Stimulated activated CD4-positive, alpha-beta T cell treated with anti-CD3 and anti-CD28 coated beads, Interleukin-2, amount 100 ng/mL, for 4 hours (primary cell): ENCODE measurements at places on chromosomes 3 and 15.

- no peak for DNase-seq
Measured at GRCh38 chr3:94483403-94483802, 420.5 kb downstream of the NSUN3 start.

GRCh38 chr15:61558172-61559136, 329.4 kb upstream of the RORA start:
- DNase-seq = no peak

DNA sequence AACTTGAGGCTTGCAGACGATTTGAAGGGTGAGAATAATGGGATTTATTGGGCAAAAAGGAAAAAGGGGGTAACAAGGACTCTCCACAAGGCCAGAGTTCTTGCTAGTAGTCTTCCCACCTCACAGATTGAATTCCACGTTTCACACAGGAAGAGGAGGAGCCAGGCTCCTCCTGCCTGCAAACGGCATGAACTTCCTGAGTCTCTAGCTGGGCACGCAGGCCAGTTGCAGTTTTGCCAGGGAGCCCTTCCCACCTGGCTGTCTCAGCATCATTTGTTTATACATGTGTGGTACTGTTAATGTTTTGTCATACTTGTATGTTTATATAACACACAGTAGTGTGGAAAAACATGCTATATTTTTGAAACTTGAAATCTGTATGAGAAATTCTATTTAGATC, 155.0 kb downstream of the NLGN1 start:
- no peak for DNase-seq

DNA sequence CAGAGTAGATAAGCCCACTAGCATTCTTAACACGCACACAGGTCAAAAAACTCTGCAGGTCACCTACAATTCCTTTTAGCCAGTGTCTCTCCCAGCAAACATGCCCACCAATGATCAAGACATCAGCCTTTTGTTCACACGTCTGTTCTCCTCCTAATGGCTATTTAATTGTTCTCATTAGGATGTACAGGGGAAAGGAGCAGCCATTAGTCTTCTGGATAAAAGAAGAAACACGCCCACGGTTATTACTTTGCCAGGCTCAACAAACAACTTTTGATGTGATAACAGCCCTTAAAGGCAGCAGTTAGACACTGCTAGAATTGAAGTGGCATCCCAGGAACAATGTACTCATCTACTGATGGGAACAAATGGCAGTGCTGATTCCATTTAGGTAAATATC, 108.8 kb downstream of the NTRK3 start:
- no peak for DNase-seq

- peak; percentile 9 for DNase-seq
Measured at GRCh38 chr15:58269455-58270414, 131.6 kb downstream of the AQP9 start.

GRCh38 chr3:121757087-121757811, 7.7 kb upstream of the GOLGB1 start:
- DNase-seq = no peak

GRCh38 chr3:13195374-13195773, 122.1 kb upstream of the IQSEC1 start:
- no peak for DNase-seq

- DNase-seq = no peak
Measured at GRCh38 chr3:8445861-8446260, 55.8 kb upstream of the LMCD1 start.

- no peak for DNase-seq
Measured at GRCh38 chr15:64633332-64633731, 142.1 kb downstream of the RBPMS2 start.

GRCh38 chr3:122578069-122578740, 755 bp downstream of the PARP15 start:
- DNase-seq = no peak

DNA sequence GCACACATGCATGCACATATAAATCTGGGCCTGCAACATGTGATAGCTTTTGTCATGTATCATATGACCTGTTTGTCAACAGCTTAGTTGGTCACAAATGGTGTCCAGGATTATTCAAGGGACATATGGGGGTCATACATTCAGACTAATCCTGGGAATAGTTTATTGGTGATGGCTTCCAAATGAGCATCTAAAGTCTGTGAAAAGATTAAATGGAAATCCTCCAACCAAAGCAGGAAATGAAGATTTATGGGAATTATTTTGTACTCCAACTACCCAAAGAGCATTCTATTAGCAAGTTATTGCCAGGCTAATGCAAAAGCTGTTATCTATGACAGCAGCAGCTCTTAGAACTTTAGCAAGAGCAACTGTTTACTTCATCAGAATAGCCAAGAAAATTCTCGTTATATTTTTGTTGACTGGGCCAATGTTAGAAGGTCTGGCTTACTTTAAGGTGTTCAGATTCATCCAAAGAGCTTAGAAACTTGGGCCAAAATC, 7.1 kb downstream of the FSTL1 start:
- no peak for DNase-seq

- no peak for DNase-seq
Measured at GRCh38 chr3:112115161-112115739, 17.8 kb downstream of the GCSAM start.

- DNase-seq = no peak
Measured at GRCh38 chr3:150870406-150870805, 34.8 kb downstream of the MINDY4B start.

DNA sequence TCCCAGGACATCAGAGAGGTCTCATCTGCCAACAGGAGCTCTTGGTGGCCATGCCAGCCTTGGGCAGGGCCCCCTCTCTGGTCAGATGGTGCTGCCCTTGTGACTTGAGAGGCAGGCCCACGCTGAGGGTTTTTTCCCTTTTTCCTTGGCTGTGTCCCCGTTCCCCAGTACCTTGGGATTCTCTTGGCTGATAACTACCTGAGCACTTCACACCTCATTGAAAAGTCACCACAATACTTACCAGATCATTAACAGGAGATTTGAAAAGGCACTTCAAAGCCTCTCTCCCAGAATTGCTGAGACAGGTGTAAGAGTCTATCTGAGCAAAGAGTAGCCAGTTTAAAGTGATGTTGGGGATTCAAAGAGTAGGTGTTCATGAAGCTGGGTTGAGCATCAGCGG, 15.1 kb upstream of the TMEM158 start:
- DNase-seq = no peak

DNA sequence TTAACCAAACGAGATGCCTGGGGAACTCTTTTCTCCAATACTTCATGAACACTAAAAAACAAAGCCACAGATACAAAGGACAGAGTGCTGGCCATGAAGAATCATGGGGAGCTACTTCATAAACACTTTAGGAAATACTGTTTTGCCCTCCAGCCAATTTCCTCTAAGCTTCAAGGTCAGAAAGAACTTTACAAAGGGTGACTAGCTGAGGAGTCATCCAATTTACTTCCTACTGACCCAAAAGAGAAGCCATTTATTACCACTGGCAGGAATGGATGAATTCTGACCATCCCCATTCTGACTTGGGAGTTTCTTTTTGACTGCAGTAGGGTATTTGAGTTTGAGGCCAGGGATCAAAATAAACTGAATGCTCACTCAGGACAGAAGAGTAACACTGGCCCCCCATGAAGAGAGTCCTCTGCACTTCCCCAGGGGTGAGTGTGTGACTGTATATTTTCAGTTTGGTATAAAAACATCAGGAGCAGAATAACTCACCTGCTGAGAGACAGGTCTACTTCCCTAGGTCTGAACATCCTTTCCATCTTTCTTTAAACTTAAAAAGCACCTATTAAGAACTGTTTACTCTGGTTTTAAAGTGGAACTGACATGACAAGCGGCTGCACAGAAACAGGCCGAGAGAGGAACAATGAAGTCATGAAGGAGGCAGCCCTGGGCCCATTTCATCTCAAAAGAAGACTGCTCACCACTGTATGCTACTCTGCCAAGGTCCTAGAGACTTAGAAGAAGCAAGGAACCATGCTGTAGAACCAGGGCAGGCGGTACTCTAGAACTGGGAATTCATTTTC, 203.6 kb downstream of the TNIK start:
- no peak for DNase-seq

GRCh38 chr15:82047453-82048400, 1.9 kb upstream of the MEX3B start:
- no peak for DNase-seq

DNA sequence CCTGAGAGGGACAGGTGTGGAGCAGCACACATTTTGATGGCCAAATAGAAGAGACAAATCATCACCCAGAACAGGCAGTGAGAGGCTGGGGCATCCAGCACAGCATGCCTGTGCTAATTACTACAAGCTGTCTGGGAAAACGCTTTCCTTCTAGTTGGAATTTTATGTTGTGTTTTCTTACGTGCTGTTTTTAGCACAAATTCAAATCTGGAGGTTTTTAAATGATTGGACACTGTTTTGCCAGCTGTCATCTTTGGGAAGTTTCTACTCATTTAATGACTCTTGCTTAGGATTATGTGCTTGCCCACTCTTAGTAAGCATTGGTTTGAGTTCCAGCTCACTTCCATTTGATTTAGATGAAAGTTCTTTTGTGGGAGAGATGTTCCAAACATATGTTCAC, 43.5 kb downstream of the EAF1 start:
- no peak for DNase-seq

DNA sequence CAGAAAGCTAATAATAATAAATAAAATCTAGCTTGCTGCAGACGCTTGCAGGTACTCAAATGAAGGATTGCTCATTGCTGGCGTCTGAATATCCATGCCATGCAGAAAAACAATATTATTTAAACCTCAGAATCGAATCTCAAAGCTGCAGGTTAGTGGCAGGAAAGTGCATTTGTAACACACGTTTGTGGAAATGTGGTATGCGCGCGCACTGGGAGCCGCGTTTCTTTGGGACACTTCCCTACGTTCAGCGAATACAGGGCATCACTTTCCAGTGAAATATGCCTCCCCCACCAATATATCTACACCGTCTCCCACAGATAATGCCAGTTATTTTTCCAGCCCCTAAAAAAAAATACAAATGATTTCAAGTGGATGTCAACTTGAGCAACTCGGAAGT, 37.1 kb downstream of the ZIC4 start:
- DNase-seq = no peak

GRCh38 chr3:155391551-155391958, 98.1 kb upstream of the STRIT1 start:
- DNase-seq = no peak

GRCh38 chr15:52652984-52653383, 26.2 kb downstream of the ATOSA start:
- no peak for DNase-seq

- no peak for DNase-seq
Measured at GRCh38 chr3:96863129-96863740, 48.8 kb downstream of the EPHA6 start.

- DNase-seq = no peak
Measured at GRCh38 chr3:55842204-55842603, 355.1 kb upstream of the WNT5A start.

GRCh38 chr3:130895690-130896488, 2.0 kb downstream of the ATP2C1 start:
- peak; percentile 2 for DNase-seq
